ENCODE measurements at places on chromosomes 3 and 15. TPM values are rescaled to one million over a fixed set of nuclear protein-coding genes. Genes with fewer than 3 reads are reported as not detected.

DNA sequence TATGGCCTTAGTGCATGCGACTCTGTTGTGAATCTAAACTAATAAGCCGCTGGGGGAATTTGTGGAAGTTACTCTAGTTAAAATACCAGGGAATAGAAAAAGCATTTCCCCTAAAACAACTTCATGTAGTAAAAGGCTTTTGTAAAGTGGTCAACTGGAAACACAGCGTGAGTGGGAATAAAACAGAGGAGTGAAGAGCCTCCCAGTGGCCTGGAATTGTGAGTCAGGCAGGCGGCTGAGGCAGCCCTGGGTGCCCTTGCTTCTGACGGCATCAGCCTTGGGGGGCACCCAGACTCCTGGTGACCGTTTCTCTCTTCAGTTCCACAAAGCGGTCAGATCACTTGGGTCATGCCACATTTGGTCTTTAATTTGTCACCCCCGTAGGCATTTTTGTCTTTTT is 108.4 kb downstream of the GHSR start:
- DNase-seq, result no peak

DNA sequence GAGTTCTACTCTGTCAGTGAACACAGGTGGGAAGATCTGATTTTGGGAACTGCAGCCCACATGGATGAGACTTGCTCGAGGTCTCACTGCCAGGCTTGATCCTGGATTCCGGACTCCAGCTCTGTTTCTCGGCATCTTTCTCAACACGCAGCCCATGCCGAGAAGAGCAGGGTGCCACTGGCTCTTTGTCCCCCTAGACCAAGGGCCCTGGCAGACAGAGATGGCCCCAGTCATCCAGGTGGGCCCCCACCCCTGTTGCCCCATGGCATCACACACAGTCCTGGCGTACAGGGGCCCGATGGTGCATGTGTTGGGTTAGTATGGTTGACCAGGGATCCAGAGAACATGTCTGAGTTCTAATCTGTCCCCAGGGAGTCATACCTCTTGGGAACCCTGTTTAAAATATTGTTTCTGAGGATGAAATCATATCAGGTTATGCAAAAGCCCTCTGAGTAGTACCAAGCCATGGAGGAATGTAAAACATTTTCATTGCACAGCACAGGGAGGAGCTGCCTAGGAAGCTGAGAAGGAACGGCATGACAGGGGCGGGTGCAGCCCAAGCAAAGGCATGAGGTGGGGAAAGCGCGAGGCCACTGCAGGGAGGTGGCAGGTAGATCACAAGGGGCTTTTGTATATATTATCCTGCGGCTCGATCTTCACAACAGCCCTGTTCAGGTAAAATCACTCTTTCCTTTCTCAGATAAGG is 320.6 kb downstream of the UACA start:
- DNase-seq, result no peak

GRCh38 chr3:67526246-67526645 is 128.2 kb downstream of the SUCLG2 start:
- DNase-seq, result no peak

DNA sequence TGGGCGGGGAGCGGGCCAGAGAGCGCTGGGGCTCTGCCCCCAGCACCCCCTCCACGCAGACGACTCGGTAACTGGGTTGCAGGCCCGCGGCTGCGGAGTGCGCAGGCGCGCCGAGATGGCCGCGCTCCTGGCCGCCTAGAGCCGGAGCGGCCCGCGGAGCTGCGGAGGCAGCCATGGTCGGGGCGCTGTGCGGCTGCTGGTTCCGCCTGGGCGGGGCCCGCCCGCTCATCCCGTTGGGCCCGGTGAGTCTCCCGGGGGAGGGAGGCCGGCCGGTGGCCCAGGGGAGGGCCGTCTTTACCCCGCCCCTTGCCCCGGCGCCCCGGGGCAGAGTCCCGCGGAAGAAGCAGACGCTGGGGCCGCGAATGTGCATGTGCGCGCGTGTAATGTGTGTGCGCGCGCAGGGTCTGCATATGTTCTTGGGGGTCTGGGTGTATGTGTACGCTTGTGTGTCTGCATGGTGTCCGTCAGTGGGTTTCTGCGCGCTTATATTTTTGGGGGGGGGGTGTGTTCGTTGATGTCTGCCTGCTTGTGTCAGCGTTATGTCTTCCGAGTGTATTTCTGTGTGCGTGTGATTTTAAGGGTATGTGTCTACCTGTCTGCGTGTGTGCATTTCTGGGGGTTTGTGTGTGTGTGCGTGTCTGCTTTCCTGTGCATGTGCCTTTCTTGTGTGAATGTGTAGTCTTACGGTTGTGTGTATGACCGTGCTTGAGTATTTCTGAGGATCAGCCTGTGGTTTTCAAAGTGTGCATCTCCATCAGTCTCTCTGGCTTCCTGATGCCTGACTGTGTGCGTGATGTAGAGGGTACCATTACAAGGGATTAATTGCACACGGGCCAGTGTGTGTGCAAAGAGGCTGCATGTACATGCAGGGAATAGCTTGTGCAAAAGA is at the start of gene ABHD14A:
Gene ABHD14A (plus strand): TSS at position 102 of the 889 bp plus-strand sequence. CDS start 72 bp downstream, at position 174.
- DNase-seq, result peak; percentile 75

The ZCWPW2 gene
- total RNA-seq, result 1.5 TPM

DNA sequence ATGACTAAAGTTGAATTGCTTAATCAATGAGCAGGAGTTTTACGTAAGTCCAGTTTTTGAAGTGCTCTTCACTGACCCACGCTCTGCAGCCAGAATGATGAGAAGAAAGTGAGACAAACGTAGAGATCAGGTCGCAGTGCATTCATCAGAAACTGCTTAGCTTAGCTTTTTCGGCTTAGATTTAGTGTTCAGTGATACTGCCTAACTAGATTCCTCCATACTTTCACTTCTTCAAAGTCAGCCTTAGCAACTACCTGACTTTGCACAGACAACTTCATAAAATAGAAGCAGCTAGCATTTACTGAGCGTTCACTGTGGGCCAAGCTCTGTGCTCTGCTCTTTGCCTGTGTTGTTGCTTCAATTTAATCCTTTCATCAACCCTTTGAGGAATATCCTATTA is 116.1 kb downstream of the KCNH8 start:
- no peak for DNase-seq

The FURIN gene
- 40.3 TPM for total RNA-seq

- DNase-seq, result no peak
Measured at GRCh38 chr3:122389197-122389596, 5.2 kb downstream of the FAM162A start.

DNA sequence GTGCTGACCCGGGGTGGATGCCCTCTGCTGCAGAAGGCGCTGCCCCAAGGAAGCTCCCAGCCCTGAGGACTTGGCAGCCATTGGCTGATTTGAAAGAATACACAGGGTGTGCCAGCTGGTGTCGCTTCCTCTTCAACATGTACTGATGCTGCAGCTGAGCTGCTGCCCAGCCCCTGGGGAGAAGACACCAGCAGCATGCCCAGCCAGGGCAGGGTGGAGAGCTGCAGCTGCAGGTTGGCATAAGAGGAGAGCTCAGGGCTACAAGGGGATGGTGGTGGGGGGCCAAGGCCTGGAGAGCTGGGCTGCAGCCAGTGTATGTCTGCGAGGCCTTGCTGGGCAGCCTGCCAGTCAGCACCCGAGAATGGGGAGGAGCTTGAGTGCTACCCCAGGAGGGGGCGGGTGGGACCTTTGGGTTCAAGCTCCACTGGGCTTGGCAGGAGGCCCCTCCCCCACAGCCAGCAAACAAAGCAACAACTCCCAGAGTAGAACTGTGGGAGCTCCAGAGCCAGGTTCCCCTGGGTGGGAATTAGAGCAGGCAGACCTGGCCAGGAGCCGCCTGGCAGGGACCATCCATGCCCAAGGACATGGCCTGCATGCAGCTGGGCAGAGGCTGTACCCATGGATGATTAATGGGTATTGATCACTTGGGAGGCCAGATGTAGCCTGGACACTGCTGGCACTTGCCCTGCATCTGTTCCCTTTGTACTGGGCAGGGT is 9.2 kb upstream of the SEMA4B start:
- no peak for DNase-seq

DNA sequence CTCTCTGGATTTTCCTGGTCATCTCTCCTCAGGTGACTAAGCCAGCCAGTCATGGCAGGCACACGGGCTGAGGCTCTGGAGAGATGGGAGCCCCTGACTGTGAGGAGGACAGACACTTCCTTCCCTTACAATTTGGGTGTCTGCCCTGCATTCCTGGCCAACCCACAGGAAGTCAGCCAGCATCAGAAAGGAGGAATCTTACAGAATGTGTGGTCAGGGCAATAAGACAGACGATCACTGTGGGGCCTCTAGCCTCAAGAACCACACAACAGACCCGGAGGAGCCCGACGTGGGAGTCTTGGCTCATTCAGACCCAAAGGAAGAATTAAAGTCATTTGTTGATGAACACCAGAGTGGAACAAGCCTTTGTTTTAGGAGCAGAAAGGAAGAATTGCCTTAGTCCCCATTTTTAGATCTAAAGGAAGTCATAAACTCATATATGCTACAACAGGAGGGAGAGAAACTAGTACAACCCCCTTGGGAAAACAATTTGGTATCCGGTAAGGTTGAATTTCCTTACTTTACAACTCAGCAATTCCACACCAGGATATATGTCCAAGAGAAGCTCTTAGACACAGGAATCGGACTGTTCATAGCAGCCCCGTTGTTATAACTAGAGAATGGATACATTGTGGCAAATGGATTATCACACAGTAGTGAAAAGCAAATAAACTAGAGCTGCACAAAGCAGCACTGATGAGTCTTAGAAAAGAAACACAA is 62.2 kb downstream of the ABTB1 start:
- DNase-seq, result no peak

The KBTBD13 gene
- total RNA-seq, result not detected

DNA sequence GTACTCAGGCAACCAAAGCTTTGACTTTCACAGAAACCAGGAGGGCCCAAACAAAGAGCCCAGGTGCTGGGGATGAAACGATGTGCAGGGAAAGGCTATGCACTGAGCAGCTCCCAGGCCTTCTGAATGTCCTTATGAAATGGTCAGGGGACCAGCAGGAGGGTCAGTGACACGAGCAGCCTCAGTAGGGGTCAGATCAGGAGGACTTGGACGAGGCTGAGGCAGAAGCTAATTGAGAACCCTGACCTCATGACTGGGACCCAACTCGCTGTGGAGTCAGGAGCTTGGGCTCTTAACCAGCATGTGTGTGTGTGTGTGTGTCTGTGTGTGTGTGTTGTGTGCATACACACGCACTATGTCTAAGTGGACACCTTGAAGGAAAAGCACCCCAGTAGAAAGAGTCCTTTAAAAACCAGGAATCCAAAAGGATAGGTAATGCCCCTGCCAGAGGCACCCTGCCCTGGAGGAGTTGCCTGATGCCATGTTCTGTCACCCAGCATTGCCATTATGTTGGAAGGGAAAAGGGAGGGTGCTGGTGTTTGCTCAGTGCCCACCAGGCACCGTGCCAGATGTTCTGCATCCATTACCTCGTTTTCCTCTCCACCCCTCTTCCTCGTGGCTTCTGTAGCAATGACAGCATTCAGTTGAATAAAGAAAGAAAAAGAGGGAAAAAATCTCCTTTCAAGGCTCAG is 50.9 kb downstream of the CORO2B start:
- DNase-seq, result no peak

DNA sequence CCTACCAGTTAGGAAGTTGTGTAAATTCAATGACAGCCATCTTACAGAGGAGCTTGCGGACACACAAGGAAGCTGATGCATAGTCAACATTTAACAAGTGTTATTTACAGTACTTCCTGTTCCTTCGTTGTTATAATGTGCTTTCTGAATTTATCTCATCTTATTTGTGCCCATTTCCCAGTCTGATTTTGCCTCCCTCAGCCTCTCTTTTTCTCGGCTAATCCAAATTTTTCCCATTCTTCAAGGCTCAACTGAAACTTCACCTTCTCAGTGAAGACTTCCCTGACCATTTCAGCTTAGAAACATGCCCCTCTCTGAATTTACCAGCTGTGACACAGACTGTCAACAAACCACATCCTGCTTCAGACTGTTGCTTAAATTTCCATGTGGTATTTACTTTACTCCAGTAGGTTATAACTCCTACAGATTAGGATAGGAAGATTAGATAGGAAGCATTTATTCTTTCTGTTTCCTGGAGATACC is 55.7 kb upstream of the CP start:
- peak; percentile 45 for DNase-seq

DNA sequence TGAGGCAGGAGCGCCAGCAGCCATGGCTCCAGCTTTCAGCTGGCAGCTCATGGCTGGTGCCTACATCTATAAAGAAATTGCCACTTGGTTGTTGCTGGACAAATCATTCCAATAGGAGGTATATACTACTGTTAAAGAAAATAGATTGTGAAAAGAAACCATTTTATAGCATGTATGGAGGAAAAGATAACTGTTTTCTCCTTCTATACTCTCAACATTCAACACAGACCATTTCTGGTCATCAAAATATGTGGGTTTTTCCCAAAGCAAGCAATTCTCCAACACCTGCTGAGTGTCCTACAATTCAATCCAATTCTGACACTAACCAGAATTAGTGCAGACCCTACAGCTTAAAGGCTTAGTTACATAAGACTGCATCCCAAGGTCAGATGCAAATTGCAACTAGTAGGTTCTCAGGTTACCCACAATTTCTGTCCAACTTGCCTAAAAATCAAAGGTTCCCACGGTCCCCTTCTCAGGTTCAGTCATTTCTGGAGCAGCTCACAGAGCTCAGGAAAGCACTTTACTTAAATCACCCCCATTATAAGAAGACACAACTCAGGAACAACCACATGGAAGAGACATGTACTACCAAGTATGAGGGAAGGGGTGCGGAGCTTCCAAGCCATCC is 42.4 kb upstream of the STRIT1 start:
- no peak for DNase-seq

The PTPRG gene
- total RNA-seq, result not detected

Measured in CD4-positive, alpha-beta memory T cell (primary cell).